ENCODE measurements at places on chromosomes 1 and 21.
A peak's percentile ranks its signal among the peaks of the same experiment; 100 is the strongest.

DNA sequence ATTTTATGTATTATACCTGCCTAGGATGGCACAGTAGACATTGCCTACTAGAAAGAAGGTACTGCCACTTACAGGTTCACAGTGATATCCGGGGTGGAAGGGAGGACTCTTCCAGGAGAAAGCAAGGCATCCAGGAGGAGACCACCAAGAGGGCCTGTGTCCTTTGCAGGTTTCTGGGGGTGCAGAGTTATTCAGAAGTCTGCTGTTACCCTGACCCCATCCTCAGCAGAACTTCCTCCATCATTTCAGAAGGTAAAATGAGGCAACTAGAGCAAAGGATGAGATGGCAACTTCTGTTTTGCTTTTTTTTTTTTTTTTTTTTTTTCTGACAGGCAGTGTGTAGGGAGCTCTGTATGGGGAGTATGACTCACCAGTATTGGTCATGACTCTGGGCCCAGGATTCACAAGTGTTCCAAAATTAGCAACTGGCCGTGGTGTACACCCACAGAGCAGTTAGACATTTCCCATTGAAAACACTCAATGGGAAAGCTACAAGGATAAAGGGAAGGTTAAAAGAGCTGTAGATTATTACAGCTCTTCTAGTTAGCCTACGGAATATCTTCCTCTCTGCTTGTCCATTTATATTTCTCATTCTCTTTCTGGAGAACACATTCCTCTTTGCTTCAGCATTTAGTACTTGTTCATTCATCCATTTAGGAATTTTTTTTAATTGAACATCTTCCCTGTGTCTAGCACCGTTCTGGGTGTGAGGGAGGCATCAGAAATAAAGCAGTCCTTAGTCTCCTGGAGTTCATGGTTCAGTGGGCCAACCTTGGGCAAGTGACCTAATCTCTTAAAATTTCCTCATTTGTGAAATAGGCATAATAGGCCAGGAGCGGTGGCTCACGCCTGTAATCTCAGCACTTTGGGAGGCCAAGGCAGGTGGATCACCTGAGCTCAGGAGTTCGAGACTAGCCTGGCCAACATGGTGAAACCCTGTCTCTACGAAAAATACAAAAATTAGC is 50.5 kb upstream of the PPP2R5A start:
- peaks cover 43% of the 10 kb centered on the region for H3K4me1 ChIP-seq
- no peaks in the 10 kb centered on the region for H3K36me3 ChIP-seq
- H3K27me3 ChIP-seq = peaks cover 1% of the 10 kb centered on the region

DNA sequence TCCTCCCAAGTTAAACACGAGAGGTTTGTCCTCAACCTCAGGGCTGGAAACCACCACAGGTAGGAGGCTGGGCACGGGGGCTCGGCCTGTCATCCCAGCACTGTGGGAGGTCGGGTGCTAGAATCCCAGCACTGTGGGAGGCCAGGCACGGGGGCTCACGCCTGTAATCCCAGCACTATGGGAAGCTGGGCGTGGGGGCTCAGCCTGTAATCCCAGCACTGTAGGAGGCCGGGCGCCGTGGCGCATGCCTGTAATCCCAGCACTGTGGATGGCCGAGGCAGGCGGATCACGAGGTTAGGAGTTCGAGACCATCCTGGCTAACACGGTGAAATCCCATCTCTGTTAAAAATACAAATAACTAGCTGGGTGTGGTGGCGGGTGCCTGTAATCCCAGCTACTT is 6.7 kb upstream of the CDK11A start:
- no peaks in the 10 kb centered on the region for H3K27me3 ChIP-seq
- H3K36me3 ChIP-seq = peaks cover 44% of the 10 kb centered on the region
- DNase-seq = no peak
- H3K4me3 ChIP-seq = no peak overlapping the region
- H3K27ac ChIP-seq = peak overlapping the region; percentile 54

DNA sequence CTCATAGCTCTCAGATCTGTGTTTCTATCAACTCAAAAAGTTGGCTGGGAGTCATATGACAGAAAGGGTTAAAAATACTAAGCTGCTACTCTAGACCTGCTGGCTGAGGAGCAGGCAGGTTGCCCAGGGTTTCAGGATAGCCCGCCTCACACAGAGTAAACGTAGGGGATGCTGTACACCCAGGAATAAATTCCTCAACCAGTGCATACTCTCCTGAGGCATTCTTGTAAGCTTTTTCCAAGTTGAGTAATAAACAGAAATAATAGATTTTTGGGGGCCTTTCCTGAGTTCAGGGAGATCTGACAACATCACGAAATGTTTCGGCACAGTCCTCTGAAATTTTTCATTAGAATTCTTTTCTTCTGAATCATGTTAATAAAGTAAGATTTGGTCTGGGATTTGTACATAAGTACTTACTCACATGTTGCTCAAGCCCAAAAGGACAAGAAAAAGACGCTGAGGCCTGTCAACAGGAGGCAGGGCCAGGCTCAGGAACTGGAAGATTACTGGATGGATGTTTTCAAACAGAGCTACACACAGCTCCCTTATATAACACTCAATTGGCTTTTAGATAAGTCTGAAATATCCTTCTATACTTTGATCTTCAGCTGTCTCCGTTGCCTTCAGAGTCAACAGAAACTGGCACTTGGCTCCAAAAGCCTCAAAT is 41.0 kb downstream of the TGFBR3 start:
- no peak overlapping the region for H3K4me3 ChIP-seq
- no peak for DNase-seq
- H3K36me3 ChIP-seq = peaks cover 13% of the 10 kb centered on the region

- peak overlapping the region; percentile 64 for H3K27ac ChIP-seq
- DNase-seq = peak; percentile 87
- no peaks in the 10 kb centered on the region for H3K27me3 ChIP-seq
- peak overlapping the region; percentile 66 for H3K4me3 ChIP-seq
- peaks cover 53% of the 10 kb centered on the region for H3K4me1 ChIP-seq
Measured at GRCh38 chr1:1063945-1064831, 9.9 kb downstream of the RNF223 start.

DNA sequence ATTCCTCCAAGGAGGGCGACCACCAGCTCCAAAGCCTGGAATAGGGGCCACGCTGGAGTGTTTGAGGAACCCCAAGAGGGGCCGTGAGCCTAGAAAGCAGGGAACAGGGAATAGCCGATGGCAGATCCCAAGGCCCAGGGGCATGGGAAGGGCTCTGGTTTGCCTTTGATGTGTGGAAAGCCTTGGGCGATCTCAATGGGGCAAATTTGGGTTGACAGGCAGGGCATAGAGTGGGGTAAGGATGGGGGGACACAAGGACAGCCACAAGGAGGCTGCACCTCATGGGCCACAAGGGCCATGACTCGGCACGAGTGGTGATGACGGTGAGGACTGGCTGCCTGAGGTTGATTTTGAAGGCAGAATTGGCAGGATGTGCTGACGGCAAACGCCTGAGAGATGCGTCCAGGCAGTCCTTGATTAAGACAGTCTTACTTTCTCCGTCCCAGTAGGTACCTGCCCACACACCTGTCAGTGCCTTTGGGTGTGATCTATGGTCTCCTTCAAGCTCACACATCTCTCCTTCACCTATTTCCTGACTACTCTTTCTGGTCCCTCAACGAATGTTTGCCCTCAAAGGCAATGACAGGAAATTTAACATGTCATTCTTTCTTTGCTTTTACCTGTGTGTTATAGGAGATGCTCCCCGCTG is 2.0 kb upstream of the TMPRSS3 start:
- no peak overlapping the region for H3K27ac ChIP-seq
- peaks cover 57% of the 10 kb centered on the region for H3K4me1 ChIP-seq
- H3K27me3 ChIP-seq = no peaks in the 10 kb centered on the region
- DNase-seq = no peak

DNA sequence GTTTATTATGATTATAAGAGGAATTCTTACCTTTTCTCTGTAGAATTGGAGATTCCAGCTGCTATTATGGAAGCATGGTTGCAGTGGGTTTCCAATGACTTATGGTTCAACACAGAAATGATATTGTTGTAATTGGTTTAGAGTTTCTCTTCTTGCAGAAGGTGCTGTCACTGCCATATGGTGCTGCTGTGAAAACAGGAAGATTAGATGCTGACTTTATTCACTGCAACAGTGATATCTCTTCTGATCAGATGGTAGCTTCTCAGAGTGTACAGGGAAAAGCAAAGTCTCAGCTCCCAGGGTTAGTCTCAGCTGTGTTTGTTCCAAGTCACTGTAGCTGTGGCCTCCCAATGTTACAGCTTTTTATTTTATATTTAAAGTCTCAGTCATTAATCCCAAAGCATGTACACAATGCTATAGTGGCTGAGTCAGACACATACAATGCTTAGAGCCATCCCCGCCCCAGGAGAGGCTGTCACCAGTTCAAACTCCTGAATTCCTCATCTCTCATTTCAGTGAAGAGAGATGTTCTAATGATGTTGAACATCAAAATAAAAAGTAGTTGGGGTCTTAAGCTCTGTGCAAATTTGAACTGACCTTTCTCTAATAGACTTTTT is 42.7 kb upstream of the RGS2 start:
- H3K27me3 ChIP-seq = peaks cover 5% of the 10 kb centered on the region
- DNase-seq = no peak
- no peak overlapping the region for H3K4me3 ChIP-seq
- no peak overlapping the region for H3K27ac ChIP-seq

GRCh38 chr1:77605246-77606026 is 77.0 kb downstream of the ZZZ3 start:
- no peak overlapping the region for H3K27ac ChIP-seq
- H3K4me1 ChIP-seq = no peaks in the 10 kb centered on the region
- no peaks in the 10 kb centered on the region for H3K27me3 ChIP-seq
- DNase-seq = no peak
- peaks cover 44% of the 10 kb centered on the region for H3K36me3 ChIP-seq

- H3K4me1 ChIP-seq = no peaks in the 10 kb centered on the region
- H3K36me3 ChIP-seq = no peaks in the 10 kb centered on the region
- no peak for DNase-seq
- H3K4me3 ChIP-seq = no peak overlapping the region
Measured at GRCh38 chr1:116019653-116020253, 43.4 kb downstream of the SLC22A15 start.

DNA sequence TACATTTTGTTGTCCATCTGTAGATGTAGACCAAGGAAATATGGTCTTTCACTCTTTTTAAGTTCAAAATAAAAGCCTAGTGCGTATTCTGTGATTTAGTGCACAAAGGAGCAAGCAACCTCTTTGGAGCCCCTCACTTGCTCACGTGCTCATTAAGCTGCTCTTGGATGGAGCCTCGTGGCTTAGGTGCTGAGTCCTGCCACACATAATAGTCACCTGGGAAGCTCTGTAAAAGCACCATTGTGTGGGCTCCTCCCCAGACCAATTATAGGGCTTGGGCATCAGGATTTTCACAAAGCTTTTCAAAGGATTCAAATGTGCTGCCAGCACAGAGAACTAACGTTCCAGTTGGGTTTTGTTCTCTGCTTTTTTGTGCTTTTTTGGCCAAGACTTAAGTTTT is 85.0 kb downstream of the PCP4 start:
- DNase-seq = no peak
- no peaks in the 10 kb centered on the region for H3K36me3 ChIP-seq
- no peak overlapping the region for H3K4me3 ChIP-seq
- no peak overlapping the region for H3K27ac ChIP-seq

- peaks cover 11% of the 10 kb centered on the region for H3K4me1 ChIP-seq
- no peak for DNase-seq
- H3K27ac ChIP-seq = no peak overlapping the region
- H3K27me3 ChIP-seq = no peaks in the 10 kb centered on the region
- H3K36me3 ChIP-seq = peaks cover 34% of the 10 kb centered on the region
Measured at GRCh38 chr1:16249596-16250241, 12.7 kb upstream of the CPLANE2 start.

GRCh38 chr21:29155118-29155932 is 24.9 kb downstream of the MAP3K7CL start:
- no peaks in the 10 kb centered on the region for H3K4me1 ChIP-seq
- no peak overlapping the region for H3K27ac ChIP-seq
- H3K4me3 ChIP-seq = no peak overlapping the region
- DNase-seq = no peak

DNA sequence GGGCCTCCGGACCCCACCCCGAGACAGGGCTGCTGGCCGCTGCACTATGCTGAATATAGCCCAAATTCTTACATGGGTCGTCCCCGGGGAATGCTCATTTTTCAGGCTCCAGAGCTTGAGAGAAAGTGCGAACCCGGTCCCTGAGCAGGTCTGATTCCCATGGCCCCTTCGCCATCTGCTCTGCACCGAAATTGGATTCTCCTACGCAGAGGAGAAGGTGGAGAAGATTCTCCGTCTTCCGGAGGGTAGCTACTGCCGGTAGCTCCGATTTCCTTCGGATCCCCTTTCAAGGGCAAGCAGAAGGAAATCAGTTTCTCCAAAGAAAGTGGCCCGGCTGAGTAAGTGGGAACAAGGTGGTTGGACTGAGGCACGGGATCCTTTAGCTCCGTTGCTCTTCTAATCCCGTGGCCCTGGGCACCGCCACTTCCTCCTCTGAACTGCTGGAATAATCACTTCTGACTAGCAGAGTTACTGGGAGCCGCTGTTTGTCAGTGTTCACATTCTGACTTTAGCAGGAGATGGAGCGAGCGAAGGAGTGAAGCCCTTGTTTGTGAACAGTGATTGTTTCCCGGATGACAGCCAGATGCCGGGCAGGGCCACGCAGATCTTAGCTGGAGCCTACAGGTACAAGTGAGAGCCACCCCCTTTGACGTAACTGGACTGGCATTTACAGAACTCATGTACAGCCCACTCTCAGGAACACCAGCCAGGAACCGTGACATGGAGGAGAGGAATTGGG is 1.1 kb upstream of the ZNF496 start:
- peaks cover 11% of the 10 kb centered on the region for H3K4me1 ChIP-seq
- no peaks in the 10 kb centered on the region for H3K36me3 ChIP-seq
- H3K4me3 ChIP-seq = peak overlapping the region; percentile 46
- no peak overlapping the region for H3K27ac ChIP-seq
- H3K27me3 ChIP-seq = no peaks in the 10 kb centered on the region

GRCh38 chr1:35599411-35599810 is 26.3 kb downstream of the TFAP2E start:
- H3K4me1 ChIP-seq = no peaks in the 10 kb centered on the region
- DNase-seq = no peak

DNA sequence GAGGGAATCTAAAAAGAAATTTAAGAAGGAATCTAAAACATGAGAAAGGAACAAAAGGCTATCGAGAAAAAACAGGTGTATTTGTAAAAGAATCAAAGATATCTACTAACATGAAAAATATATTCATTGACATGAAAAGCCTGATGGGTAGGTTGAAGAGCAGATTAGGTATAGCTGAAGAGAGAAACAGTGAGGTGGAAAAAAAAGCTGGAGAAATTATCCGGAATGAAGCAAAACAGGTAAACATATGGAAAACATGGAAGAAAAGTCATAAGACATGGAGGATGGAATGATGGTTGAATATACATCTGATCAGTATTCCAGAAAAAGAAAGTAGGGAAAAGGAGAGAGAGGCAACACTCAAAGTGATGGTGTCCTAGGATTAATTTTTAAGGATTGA is 9.6 kb downstream of the EVA1C start:
- H3K36me3 ChIP-seq = no peaks in the 10 kb centered on the region
- no peaks in the 10 kb centered on the region for H3K27me3 ChIP-seq
- DNase-seq = no peak
- no peaks in the 10 kb centered on the region for H3K4me1 ChIP-seq
- no peak overlapping the region for H3K27ac ChIP-seq

- H3K27me3 ChIP-seq = peaks cover 5% of the 10 kb centered on the region
- no peak overlapping the region for H3K27ac ChIP-seq
- DNase-seq = no peak
- H3K4me1 ChIP-seq = peaks cover 7% of the 10 kb centered on the region
- H3K4me3 ChIP-seq = no peak overlapping the region
Measured at GRCh38 chr1:241810769-241811405, 37.1 kb upstream of the EXO1 start.
